ENCODE measurements at places on chromosomes 12 and 14.
A peak's percentile ranks its signal among the peaks of the same experiment; 100 is the strongest.

- no peak for DNase-seq
Measured at GRCh38 chr12:39763890-39764169, 144.2 kb upstream of the ABCD2 start.

- no peak for DNase-seq
Measured at GRCh38 chr12:58465418-58465817, 454.9 kb downstream of the LRIG3 start.

DNA sequence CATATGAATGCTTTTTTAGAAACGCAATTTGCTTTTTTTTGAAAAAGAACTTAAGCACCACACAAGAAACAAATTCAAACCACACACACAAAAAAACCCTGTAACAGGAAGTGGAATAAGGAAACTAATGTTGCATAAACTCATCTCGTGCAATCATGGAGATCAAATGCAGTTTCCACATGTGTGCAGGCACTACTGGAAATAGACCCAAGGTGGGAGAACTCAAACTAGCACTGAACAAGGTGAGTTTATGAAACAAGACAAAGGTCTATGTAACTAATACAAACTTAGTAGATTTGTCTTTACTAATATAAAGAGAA lies 17.5 kb downstream of the NIN start:
- DNase-seq: no peak

- peak; percentile 72 for DNase-seq
Measured at GRCh38 chr14:77041881-77042545, 13.5 kb upstream of the IRF2BPL start.

- no peak for DNase-seq
Measured at GRCh38 chr12:64335886-64336466, 54.6 kb downstream of the C12orf56 start.

DNA sequence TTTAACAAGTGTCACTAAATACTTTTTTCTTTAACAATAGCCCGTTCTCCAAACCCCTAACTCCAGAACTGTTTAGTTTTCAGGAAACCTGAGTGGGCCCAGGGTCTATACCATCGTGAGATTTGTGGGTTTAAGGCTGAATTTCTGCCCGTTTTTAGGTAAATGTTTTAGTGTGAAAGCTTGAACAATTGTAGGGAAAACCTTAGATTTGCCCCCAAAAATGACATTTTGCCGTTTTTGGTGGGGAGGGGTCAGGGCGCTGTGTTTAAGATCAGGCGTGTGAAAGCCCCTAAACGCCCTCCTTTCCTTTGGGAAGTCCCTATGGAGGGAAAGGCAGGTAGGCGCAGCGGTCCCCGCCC lies 320 bp upstream of the PRPF39 start:
- no peak for DNase-seq

DNA sequence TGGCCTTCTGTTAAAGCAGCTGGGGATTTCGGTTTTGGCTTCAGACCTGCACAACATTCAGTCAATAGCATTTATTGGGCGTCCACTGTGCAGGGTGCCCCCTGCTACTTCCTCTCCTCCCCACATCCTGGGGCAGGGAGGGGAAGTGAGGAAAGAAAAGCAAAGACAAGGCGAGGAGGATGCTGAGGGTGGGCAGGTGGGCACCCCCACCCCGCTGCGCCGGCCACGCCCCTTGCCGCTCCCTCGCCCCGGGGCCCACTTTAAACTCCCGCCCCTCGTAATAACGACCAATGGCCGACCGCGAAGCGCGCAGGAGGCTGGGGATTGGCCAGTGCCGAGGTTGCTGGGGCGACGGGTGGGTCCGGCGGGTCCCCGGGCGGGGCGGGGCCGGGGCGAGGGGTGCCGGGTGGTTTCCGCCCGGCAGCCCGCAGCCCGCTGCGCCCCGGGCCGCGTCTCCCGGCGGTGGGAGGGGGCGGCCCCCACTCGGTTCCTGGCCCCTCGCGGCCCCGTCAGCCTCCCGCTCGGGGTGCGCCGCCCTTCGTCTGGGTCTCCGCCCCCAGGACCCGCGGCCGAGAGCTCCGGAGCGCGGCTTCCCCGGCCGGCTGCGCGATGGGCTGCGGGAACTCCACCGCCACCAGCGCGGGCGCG lies at the start of gene C12orf75:
Gene C12orf75, plus strand, starts transcription at position 409 of the 648 bp plus-strand sequence. Its CDS starts 201 bp downstream, at position 610.
- DNase-seq: peak; percentile 48

- no peak for DNase-seq
Measured at GRCh38 chr14:90294872-90295271, 36.9 kb downstream of the NRDE2 start.

DNA sequence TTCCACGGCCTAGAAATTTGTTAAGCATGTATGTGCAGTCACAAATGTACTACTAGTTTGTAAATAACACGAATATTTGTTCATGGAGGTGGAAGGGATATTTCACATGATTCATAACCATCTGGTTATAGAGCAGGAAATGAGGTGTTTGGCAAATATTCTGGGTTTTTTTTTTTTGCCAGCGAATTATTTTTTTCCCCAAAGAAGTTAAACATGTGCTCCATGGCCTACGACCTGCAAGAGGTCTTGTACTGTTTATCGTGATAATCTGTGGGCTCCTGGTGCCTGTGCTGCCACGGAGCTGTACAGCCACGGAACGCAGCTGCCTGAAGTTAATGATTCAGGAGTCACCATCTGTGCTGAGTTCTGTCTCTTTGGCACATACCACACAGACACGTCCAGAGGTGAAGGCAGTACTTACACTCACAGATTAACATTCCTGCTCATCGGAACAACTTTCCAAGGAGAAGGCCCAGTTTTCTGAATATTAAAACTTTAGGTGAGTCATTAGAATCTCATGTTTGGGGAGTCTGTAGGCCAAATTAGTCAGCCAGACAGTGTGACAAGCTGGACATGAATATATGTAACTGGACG lies 156.3 kb downstream of the TMX1 start:
- peak; percentile 38 for DNase-seq

DNA sequence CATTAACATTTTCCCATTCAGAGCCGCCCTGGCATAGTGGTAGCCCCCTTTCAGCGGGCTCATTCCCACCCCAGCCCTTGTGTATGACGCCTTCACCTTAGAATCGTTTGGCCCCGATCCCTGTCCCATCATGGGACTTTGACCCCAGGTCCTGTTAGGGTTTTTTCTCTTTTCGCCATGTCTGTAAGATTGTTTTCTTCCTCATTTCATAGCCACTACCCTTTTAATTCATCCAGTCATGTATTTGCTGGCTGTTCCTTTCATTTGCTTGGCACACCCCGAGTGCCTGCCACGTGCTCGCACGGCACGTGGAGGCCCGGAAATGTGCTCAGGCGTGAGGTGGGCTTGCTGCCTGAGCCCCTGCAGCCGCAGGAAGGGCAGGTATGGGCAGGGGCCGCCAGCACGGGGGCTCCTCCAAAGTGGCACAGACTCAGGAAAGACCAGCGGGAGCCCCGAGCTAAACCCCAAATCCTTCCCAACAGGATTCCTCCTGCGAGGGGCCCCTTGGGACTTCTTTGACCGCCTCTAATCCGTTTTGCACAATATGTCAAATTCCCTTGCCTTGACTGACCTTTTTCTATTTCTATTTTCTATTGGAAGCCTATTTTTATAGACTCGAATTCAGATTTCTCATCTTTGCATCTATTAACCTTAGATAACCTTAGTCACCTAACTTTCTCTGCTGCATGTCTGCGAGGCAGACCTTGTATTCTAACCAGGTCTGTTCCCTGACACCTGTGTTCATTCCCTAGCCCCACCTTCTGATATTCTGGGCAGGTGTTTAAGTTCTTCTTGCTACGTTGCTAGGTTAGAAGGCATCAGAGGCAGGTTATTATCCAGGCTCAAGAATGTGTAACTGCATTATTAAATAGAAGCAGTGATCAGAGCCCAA lies 114.8 kb downstream of the EML1 start:
- no peak for DNase-seq

GRCh38 chr14:92626041-92626440 lies 112.5 kb downstream of the RIN3 start:
- no peak for DNase-seq

GRCh38 chr12:18942669-18943068 lies 186.9 kb upstream of the PLEKHA5 start:
- DNase-seq: no peak

DNA sequence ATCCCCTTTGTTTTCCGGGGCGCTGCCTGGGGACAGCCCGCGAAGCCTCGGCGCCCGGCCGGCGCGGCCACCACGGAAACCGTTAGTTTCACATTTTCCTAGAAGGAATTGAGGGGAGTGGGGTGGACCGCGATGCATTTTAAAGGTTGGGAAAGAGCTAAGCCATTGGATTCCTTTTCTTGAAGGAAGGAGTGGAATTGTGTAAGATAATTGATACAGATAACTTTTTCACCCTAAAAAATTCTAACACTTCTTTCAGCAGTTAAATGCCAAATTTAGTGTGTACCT lies 137.1 kb downstream of the MON2 start:
- no peak for DNase-seq

DNA sequence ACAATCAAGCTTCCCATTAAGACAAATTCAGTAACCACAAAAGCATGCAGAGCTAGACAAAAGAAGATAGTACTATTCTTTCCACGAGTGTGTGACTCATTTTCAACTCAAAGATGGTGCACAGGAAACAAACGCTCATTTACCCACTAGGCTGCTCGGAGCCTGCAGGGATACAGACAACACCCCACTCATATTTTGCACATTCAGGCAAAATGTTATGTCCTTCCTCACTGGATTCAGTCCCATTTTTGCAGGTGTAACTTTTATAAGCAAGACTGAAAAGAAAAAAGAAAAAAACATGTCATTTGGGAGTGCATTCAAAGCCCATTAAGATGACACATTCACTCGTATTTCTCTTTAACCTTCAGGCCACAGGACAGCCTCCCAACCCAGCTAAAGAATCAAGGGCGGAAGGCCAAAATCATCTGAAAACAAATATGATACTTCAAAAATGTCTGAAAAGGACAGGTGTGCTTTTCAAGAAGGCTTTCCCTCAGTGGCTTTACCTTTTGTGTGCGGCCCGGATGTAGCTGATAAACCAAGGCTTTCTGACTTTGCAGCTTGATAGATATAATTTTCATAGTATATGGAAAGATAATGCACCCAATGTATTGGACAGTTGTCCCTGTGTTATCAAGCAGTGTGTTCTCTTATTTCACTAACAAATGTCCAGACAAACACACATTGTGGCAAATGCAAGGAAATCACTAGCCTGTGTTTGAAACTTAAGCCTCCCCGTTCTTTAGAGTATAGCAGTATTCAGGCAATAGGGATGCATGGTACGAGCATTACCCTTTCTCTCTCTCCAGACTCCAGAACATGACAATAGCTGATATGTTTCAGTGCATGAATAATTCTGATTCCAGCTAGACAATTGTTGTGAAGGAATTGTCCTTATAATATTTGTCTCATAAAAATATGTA lies 147.8 kb upstream of the KRR1 start:
- DNase-seq: no peak

DNA sequence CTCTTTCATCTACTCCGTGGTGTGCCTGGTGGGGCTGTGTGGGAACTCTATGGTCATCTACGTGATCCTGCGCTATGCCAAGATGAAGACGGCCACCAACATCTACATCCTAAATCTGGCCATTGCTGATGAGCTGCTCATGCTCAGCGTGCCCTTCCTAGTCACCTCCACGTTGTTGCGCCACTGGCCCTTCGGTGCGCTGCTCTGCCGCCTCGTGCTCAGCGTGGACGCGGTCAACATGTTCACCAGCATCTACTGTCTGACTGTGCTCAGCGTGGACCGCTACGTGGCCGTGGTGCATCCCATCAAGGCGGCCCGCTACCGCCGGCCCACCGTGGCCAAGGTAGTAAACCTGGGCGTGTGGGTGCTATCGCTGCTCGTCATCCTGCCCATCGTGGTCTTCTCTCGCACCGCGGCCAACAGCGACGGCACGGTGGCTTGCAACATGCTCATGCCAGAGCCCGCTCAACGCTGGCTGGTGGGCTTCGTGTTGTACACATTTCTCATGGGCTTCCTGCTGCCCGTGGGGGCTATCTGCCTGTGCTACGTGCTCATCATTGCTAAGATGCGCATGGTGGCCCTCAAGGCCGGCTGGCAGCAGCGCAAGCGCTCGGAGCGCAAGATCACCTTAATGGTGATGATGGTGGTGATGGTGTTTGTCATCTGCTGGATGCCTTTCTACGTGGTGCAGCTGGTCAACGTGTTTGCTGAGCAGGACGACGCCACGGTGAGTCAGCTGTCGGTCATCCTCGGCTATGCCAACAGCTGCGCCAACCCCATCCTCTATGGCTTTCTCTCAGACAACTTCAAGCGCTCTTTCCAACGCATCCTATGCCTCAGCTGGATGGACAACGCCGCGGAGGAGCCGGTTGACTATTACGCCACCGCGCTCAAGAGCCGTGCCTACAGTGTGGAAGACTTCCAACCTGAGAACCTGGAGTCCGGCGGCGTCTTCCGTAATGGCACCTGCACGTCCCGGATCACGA lies 2.2 kb downstream of the SSTR1 start:
- DNase-seq: no peak

- no peak for DNase-seq
Measured at GRCh38 chr14:29999013-29999539, 71.4 kb upstream of the PRKD1 start.

- DNase-seq: no peak
Measured at GRCh38 chr12:128314611-128315010, 47.6 kb downstream of the TMEM132C start.

- DNase-seq: no peak
Measured at GRCh38 chr14:77375973-77376770, 722 bp downstream of the TMED8 start.

DNA sequence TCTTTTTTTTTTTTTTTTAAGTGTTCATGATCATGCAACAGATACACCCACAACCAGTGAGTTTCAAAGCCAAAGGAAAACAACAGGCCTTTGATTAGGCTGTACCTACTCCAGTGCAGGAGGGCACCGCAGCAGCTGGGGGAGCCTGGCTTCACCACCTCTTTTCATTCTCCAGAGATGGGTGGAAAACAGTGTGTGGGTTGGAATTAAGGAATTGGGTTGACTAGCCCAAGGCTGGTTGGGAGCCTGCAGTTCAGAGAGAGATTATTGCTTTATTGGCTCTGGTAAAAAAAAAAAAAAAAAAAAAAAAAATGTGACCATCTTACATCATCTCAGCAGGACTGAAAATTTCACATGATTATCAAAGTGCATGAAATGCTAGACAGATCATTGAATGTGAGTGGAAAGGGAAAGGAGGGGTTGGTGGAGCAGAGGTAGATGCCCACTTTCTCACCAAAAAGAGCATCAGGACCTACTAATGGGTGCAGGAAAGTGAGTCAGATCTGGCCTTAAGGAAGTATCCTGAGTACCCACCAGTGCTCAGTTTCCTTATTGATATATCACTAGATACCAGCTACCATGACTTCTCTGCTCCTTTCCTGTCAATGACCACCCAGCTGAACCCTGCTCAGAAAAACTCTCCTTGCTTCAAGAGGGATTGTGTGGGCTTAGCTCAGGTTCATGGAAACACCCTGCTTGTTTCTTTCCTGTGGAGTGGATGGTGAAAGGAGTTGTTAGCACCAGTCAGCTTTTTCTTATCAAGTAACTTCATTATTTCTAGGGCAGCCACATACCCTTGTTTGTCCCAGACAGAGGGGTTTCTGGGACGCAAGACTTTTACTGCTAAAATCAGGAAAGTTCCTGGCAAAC lies 54.8 kb upstream of the DYRK2 start:
- DNase-seq: no peak

DNA sequence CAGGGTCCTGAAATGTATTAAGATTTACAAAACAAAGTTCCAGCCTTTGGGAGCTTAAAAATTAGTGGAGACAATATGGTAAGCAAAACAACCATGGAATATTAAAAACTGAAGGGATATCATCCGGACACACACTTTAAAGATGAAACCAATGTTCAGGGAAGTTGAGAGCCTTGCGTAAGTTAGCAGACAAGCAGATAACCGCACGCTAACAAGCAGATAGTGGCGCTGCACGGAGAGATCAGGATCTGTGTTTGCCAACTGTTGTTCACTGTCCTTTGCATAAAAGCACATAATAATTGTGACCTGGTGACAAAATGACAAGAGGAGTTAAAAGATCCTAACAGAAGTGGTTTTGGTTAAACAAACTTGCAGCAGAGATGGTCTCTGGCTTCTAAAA lies 14.3 kb upstream of the TMEM229B start:
- no peak for DNase-seq

Data from lower leg skin (tissue), 4 donors.